ENCODE measurements at places on chromosomes 5 and 9. TPM values are rescaled to one million over a fixed set of nuclear protein-coding genes. Genes with fewer than 3 reads are reported as not detected.

IL4 gene
- not detected for total RNA-seq

INSL4 gene
- not detected for total RNA-seq

GRM6 gene
- not detected for total RNA-seq

HRCT1 gene
- total RNA-seq = 3.4 TPM

ANXA2R gene
- total RNA-seq = 1.4 TPM

AK8 gene
- 0.88 TPM for total RNA-seq

CNTNAP3 gene
- total RNA-seq = 1.6 TPM

CARD9 gene
- 4.7 TPM for total RNA-seq

ENTPD2 gene
- not detected for total RNA-seq

ZNF169 gene
- 3.6 TPM for total RNA-seq

IFNB1 gene
- not detected for total RNA-seq

STPG3 gene
- not detected for total RNA-seq

ZDHHC21 gene
- total RNA-seq = 3.5 TPM

ST8SIA4 gene
- 3.1 TPM for total RNA-seq

HSDL2 gene
- total RNA-seq = 20.0 TPM

COL15A1 gene
- total RNA-seq = 11.3 TPM

PCDHA10 gene
- not detected for total RNA-seq

MEIKIN gene
- total RNA-seq = not detected

GABRG2 gene
- total RNA-seq = not detected

SLIT3 gene
- total RNA-seq = 3.4 TPM

TMEM245 gene
- total RNA-seq = 36.2 TPM

ADAMTSL2 gene
- 2.4 TPM for total RNA-seq

CCL19 gene
- not detected for total RNA-seq

KCNIP1 gene
- total RNA-seq = not detected

TMEM174 gene
- not detected for total RNA-seq

HSD17B3 gene
- total RNA-seq = not detected

OR1J2 gene
- not detected for total RNA-seq

RABEPK gene
- 12.5 TPM for total RNA-seq

PAPPA gene
- 226 TPM for total RNA-seq

HTR4 gene
- not detected for total RNA-seq

RPS14 gene
- 4,461 TPM for total RNA-seq

DBH gene
- not detected for total RNA-seq
